ENCODE measurements at places on chromosomes 1 and 21. TPM values are rescaled to one million over a fixed set of nuclear protein-coding genes. Genes with fewer than 3 reads are reported as not detected.

GRCh38 chr1:61481315-61481715 is 243.6 kb downstream of the TM2D1 start:
- H3K36me3 ChIP-seq, result no peaks in the 10 kb centered on the region
- H3K4me1 ChIP-seq, result peaks cover 42% of the 10 kb centered on the region
- no peak overlapping the region for H3K4me3 ChIP-seq
- DNase-seq, result peak; percentile 65

GRCh38 chr1:201631037-201631436 is 92.1 kb downstream of the NAV1 start:
- no peak overlapping the region for H3K4me3 ChIP-seq
- no peak for DNase-seq
- no peaks in the 10 kb centered on the region for H3K4me1 ChIP-seq
- no peak overlapping the region for H3K27ac ChIP-seq

DNA sequence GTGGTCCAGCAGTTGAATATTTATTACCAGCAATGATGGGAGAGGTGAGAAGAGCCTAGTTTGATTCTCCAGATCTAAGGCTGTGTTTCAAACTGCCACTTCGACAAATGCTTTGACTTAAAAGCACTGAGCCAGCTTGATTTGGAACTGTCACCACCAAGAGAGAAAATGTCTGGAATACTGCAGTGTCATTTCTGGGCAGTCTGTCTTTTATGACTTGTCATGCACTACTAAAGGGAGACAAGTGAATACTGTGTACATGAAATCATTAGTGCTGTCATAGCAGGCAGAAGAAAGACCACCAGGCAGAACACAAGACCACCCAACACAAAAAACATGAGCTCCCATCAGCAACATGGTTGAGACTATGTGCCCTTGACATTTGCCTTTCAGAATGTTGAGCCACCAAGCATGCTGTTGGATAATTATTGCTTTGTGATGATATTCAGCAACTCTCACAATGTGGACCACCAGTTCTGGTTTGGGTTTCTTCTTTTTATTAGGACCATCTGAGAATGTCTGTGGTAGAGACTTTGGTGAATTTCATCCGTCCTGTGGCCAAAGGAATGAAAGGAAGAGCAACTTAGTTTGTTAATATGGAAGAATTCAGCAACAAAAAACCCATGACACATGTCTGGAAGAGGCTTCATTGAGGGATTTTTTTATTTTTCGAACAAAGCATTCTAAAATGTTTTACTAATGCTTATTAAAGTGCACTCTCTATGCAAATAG is 125.8 kb downstream of the NTMT2 start:
- no peaks in the 10 kb centered on the region for H3K4me1 ChIP-seq
- no peaks in the 10 kb centered on the region for H3K36me3 ChIP-seq
- no peak for DNase-seq
- H3K4me3 ChIP-seq, result no peak overlapping the region
- H3K27me3 ChIP-seq, result no peaks in the 10 kb centered on the region

GMEB1 gene
- total RNA-seq, result 8.9 TPM

DNA sequence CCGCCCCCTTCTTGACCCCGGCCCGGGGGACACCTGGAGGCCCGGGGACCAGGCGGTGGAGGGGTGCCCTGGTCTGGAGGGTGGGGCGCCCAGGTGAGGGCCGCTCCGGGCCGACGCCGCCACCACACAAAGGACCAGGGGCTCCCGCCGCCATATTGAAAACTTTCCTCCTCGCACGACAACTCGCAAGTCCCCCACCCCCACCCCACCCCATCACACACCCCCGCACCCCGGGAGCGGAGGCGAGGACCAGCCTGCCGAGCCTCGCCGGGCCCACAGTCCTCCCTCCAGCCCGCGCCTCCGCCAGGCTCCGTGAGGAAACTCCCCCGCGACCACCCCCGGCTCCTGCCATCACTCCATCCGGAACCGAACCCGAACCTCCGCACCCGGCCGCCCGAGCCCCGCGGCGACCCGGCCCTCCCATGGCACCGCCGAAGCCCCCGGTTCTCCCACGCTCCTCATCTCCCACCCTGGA is 733 bp downstream of the KDM5B start:
- no peaks in the 10 kb centered on the region for H3K36me3 ChIP-seq
- peak overlapping the region; percentile 95 for H3K4me3 ChIP-seq
- H3K27me3 ChIP-seq, result no peaks in the 10 kb centered on the region
- DNase-seq, result no peak

HRNR gene
- not detected for total RNA-seq

FNDC5 gene
- total RNA-seq, result not detected

CYP4Z1 gene
- not detected for total RNA-seq

- peaks cover 40% of the 10 kb centered on the region for H3K4me1 ChIP-seq
- H3K4me3 ChIP-seq, result no peak overlapping the region
- peaks cover 2% of the 10 kb centered on the region for H3K36me3 ChIP-seq
- no peaks in the 10 kb centered on the region for H3K27me3 ChIP-seq
- DNase-seq, result no peak
Observed at GRCh38 chr1:32337855-32338636, 2.0 kb upstream of the MARCKSL1 start.

PRRX1 gene
- not detected for total RNA-seq

DNA sequence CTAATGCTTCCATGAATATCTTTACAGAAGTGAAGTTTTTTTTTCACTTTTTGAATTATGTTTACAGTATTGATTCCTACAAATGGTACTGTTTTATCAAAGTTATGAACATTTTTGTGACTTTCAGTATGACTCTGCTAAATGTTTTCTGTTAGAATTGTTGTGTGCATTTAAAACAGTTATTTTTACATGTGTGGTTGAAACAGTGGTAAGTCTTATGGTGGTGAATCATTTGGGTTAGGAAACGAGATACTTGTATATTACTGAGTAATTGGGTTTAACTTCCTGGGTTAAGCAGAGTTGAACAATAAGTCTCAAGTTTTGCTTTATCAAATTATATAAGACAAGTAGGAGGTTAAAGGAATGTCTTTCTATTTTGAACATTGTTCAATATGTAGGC is 66.8 kb downstream of the VPS13D start:
- H3K27me3 ChIP-seq, result no peaks in the 10 kb centered on the region
- peak overlapping the region; percentile 9 for H3K27ac ChIP-seq
- H3K36me3 ChIP-seq, result no peaks in the 10 kb centered on the region
- no peak overlapping the region for H3K4me3 ChIP-seq
- no peaks in the 10 kb centered on the region for H3K4me1 ChIP-seq
- DNase-seq, result no peak

- H3K36me3 ChIP-seq, result no peaks in the 10 kb centered on the region
- H3K27me3 ChIP-seq, result peaks cover 13% of the 10 kb centered on the region
- no peaks in the 10 kb centered on the region for H3K4me1 ChIP-seq
- no peak overlapping the region for H3K4me3 ChIP-seq
Observed at GRCh38 chr1:210536254-210536961, 207.7 kb downstream of the HHAT start.

- H3K4me3 ChIP-seq, result no peak overlapping the region
- no peaks in the 10 kb centered on the region for H3K4me1 ChIP-seq
- H3K36me3 ChIP-seq, result no peaks in the 10 kb centered on the region
Observed at GRCh38 chr1:5566924-5567323, 425.3 kb downstream of the NPHP4 start.

DNA sequence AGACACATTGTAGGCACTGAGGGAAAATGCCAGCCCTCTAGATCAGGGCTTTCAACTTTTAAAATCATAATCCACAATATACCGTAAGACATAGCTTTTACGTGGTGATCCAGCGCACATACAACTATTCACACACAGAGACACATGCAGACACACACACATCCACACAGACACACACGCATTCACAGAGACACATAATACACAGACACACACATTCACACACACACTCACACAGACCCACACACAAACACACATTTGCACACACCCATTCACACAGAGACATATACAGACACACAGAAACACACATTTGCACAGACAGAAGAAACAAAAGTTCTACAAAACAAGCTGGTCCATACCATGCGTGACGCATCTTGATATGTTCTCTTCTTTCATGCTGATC is 244.5 kb downstream of the RHOU start:
- no peaks in the 10 kb centered on the region for H3K4me1 ChIP-seq
- no peak overlapping the region for H3K27ac ChIP-seq
- no peak for DNase-seq
- H3K4me3 ChIP-seq, result no peak overlapping the region
- peaks cover 61% of the 10 kb centered on the region for H3K27me3 ChIP-seq

DNA sequence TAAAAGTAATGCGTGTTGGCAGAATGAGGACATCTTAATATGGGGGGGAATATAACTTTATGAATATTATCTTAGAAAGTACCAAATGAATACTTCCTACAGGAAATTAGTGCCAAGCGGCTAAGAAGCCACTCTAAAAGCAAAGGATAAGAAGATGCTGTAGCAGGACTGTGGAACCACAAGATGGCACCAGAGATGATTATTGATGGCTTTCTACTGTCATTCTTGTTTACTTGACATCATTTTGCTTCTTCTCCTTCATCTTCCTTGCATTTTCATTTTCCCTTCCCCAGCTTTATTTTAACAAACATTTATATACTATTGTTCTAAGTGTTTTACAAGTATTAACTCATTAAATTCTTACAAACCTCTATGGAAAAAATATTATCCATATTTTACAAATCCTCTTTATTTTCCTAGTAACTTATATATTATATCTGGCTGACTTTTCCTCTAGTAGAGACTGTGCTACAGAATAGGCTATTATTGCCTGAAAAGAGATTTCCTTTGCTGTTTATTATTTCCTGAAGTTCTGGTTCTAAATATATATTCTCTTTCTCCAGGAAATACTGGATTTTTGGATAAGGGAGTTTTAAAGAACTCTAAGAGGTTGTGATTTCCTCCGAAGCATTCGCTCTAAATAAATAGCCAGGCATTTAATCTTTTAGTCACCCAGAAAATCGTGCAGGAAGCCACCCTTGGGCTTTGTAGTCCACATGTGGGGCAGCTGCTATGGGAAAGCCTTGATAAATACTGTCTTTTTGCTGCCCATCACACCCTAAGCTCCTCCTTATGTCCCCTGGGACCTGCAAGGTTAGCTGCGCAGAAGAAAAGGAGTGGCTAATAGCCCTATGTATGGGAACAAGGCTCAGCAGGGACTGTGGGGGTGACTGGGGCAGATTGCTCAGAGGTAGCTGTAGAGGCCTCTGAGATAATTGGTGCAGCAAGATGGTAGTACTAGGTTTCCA is 69.8 kb downstream of the TPR start:
- H3K27me3 ChIP-seq, result no peaks in the 10 kb centered on the region
- H3K27ac ChIP-seq, result no peak overlapping the region
- DNase-seq, result no peak
- H3K36me3 ChIP-seq, result no peaks in the 10 kb centered on the region
- H3K4me3 ChIP-seq, result no peak overlapping the region

GRCh38 chr1:17912491-17912890 is 157.4 kb downstream of the ACTL8 start:
- H3K4me3 ChIP-seq, result no peak overlapping the region
- H3K36me3 ChIP-seq, result no peaks in the 10 kb centered on the region
- peaks cover 71% of the 10 kb centered on the region for H3K27me3 ChIP-seq
- H3K27ac ChIP-seq, result no peak overlapping the region

GRCh38 chr1:116379674-116380498 is 6.8 kb downstream of the ATP1A1 start:
- H3K27me3 ChIP-seq, result no peaks in the 10 kb centered on the region
- no peak overlapping the region for H3K27ac ChIP-seq
- no peak for DNase-seq
- H3K4me3 ChIP-seq, result no peak overlapping the region
- H3K4me1 ChIP-seq, result peaks cover 63% of the 10 kb centered on the region

GRCh38 chr1:3711780-3712451 is 40.3 kb upstream of the CCDC27 start:
- no peak for DNase-seq
- no peak overlapping the region for H3K27ac ChIP-seq
- no peak overlapping the region for H3K4me3 ChIP-seq

- DNase-seq, result no peak
- H3K36me3 ChIP-seq, result no peaks in the 10 kb centered on the region
- no peaks in the 10 kb centered on the region for H3K4me1 ChIP-seq
- no peaks in the 10 kb centered on the region for H3K27me3 ChIP-seq
- H3K27ac ChIP-seq, result no peak overlapping the region
Observed at GRCh38 chr1:75220072-75220471, 85.9 kb downstream of the LHX8 start.

GRCh38 chr1:31830511-31830910 is 14.7 kb upstream of the SPOCD1 start:
- no peaks in the 10 kb centered on the region for H3K36me3 ChIP-seq
- no peak overlapping the region for H3K4me3 ChIP-seq
- peaks cover 5% of the 10 kb centered on the region for H3K27me3 ChIP-seq
- no peak overlapping the region for H3K27ac ChIP-seq
- H3K4me1 ChIP-seq, result no peaks in the 10 kb centered on the region

- no peak overlapping the region for H3K4me3 ChIP-seq
- DNase-seq, result no peak
- H3K36me3 ChIP-seq, result no peaks in the 10 kb centered on the region
- no peaks in the 10 kb centered on the region for H3K4me1 ChIP-seq
- no peak overlapping the region for H3K27ac ChIP-seq
- no peaks in the 10 kb centered on the region for H3K27me3 ChIP-seq
Observed at GRCh38 chr1:246592695-246593094, 26.4 kb downstream of the CNST start.

DNA sequence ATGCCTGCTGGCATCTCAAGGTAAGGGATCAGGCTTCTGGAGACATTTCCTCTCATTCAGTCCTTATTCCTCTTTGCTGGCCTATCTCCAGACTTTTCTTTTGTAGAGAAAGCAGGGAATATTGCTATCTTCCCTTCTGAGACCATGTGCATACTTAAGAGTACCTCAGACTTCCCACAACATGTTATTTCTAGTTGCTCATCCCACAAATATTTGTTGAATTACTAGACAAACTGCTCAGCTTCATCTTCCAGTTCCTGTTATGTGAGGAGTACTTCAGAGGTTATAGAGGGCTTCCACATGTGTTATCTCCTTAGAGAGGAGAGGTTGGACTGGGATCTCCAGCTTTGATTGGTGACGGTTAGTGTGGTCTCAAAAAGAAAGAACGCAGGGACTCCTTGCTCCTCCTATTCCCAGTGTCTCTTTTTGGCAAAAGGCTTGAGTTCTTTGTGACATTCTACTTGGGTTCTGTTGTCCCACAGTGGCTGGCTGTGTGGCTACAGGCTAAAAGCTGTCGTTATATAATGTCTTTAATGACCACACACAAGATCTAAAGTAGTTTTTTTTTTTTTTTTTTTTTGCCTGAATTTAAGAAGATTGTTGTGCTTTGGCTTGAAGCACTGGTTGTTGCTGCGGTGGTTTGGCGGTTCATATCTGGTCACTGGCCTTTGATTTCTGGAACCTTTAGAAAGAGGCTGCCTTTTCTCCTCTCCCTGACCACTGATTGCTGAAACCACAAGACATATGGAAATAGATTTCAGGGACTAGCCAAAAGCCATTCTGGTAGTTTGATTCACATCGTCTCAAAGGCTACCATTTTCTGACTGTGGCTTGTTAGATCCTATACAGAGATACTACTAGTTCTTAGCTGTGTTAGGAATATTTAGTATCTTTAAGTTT is 78.7 kb downstream of the FGGY start:
- no peak overlapping the region for H3K4me3 ChIP-seq
- no peak overlapping the region for H3K27ac ChIP-seq
- no peaks in the 10 kb centered on the region for H3K36me3 ChIP-seq
- DNase-seq, result peak; percentile 25
- no peaks in the 10 kb centered on the region for H3K27me3 ChIP-seq
